Activated CD4-positive, alpha-beta T cell treated with anti-CD3 and anti-CD28 coated beads, Interleukin-2, Interleukin-4, amounts not matched to agents 100 ng/mL and 50 ng/mL, durations not matched to agents 16 hours and 8 hours (primary cell): ENCODE measurements at places on chromosomes 1 and 21.

GRCh38 chr1:9093581-9093980, 24.1 kb upstream of the SLC2A5 start:
- DNase-seq: no peak

GRCh38 chr1:38020396-38020795, 7.9 kb downstream of the UTP11 start:
- DNase-seq: no peak

DNA sequence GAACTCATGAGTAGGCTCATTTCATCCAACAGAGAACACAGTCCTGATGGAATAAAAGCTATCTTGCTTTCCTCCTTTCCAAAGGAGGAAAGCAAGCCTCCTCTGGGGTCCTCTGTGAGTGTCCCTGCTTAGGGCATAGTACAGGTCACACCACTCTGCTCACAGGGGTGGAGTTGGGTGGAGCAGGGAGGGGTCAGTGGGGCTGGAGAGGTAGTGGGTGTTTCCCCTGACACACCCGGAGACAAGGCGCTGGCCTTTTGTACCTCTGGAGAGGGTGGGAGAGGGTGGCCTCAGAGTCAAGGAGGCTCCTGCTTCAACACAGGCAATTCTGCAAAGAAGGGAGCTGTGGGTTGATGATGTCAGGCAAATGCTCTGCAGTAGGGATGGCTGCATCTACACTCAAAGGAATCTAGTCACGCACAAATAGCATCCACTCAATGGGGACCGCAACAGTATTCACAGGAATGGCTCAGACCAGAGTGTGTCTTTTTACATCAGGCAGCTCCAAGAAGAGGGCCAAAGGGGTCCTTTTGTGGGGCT, 58.6 kb upstream of the PLXNA2 start:
- no peak for DNase-seq

GRCh38 chr1:193471981-193472380, 285.6 kb upstream of the B3GALT2 start:
- no peak for DNase-seq

DNA sequence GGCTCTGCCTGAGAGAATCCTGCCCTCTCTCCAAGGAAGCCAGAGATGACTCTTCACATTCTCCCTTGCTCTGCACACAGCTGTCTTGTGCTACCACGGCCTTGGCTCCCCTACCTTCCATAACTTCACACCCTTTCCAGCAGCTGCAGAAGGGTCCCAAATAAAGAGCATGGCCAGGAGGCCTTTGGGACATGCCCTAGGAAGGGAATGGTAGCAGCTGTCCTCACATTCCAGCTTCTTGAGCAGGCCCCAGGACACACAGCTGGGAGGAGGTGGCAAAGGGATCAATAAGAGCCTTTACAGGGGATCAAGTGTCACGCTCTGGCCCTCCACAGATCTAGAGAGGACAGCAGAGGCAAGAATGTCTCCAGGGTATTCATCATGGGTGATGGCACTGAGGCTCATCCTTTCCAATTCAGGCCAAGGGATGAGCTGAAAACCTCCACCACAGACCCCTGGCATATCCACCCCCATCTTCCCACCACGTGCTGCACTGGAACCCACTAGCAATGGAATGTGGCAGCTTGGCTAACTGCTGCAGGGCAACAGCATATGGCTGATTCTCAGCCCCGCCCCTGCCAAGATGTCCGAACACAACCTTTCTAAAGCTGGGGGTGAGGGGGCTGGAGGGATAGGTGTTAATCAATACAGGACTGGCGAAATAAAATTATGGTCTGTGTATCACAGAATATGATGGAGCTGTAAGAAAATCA, 17.8 kb upstream of the RAB29 start:
- no peak for DNase-seq

- DNase-seq: no peak
Measured at GRCh38 chr1:11654939-11655808, 497 bp downstream of the FBXO44 start.

- no peak for DNase-seq
Measured at GRCh38 chr21:31894457-31894856, 21.6 kb downstream of the HUNK start.

DNA sequence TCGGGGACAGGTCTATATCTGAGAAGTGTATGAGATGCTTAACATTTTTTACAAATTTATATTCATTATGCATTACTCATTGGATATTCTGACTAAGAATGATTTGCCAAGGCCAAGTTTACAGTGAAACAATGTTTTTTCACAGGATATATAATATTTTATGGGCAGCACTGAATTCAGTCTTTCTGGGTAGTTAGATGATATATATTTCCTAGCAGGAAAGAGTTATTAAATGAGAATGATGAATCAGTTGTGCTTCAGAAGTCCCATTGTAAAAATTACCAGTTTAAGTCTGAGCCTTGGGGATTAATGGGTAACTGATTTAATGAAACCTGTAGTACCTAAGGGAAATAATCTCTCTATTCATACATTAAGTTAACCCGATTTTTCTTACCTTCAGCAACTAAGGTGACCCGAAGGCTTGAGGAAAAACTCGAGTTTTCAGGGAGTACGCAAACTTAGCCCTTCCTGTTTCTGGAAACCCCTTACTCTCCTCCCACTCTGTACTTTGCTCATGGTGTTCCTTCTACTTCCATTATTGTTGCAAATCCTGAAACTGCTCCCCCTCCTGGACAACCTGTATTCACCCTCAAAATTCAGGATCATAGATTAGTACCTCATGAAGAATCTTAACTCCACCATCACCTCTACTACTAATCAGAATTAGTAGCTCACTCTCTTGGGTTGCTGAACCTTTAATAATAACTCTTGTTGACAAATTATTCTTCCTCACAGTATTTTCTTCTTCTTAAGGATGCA, 135.1 kb downstream of the AK5 start:
- DNase-seq: no peak

DNA sequence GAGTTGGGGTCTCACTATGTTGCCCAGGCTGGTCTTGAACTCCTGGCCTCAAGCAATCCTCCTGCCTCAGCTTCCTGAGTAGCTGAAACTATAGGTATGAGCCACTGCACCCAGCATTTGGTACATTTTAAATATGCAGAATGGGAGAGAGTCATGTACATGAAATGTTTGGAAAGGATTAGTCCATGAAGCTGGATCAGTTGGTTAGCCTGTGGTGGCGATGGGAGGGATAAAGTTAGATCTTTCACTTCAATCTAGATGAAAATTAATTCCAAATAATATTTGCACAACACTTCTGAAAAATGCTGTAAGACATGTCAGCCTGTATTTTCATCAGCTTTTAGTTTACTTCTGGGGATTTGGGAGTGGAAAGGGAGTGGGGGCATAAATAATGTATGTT, 188.9 kb downstream of the HUNK start:
- no peak for DNase-seq

DNA sequence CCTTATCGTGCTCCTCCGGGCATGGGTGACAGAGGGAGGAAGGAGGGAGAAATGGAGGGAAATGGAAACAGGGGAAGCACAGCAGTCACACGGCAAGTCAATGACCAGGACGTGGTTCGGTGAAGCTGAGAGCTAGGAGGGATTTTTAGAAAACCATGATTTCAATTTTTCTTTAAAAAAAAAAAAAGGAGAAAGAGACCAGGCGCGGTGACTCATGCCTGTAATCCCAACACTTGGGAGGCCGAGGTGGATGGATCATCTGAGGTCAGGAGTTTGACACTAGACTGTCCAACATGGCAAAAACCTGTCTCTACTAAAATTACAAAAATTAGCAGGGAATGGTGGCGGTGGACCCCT, 776 bp upstream of the TNFRSF9 start:
- DNase-seq: no peak

DNA sequence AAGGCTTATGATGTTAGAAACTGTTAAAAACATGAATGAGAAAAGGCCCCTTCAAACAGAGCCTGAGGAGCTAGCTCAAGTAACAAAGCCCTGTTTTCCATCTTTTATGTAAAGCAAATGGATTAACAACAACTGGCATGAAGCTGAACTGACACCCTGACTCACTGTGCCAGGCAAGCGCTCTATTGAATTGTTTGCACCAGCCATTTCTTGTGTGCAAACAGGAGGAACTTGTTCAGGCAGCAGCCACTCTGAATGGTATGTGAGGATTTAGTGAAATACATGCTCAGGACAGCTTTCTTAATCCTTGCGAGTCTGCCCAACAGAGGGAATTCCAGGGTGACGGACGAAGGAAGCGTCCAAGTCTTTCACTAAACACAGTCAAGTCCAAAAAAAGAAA, 291.1 kb upstream of the ADGRL2 start:
- DNase-seq: no peak
